ENCODE measurements at places on chromosomes 6 and 20.

DNA sequence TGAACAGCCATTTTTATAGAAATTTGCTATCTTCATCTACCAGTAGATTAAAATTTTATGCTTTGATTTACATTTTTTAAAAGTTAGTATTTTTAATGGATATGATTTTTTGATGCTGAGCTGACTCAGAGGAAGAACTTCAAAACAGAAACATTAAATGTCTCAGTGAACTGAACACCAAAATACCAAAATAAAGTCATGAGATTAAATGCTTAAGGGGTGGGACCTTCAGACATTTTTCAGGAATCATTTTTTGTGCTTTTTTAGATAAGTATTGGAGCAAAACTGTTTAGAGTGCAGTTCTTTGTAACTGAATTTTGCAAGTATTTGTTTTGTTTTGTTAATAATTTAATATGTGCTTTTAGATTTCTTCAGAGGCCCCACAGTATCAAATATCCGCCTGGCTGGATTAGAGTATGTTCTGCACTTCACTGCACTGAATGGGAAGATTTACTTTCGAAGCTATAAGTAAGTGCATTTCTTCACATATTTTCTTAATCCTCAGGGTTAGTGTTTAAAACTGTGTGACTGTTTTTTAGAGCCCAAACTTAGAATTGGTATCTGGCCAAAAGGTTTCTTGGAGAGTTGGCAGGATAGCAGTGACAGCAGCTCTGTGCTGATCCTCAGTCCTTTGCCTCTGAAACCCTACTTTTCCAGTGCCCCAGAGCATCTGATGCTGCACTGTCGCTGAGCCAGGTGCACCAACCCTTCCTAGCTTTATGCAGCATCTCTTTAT is 33.7 kb downstream of the RPF2 start:
- DNase-seq = no peak

- DNase-seq = peak; percentile 9
These were observed 115.4 kb downstream of the SYCP2 start for GRCh38 chr20:59817846-59818615.

- no peak for DNase-seq
These were observed 239.6 kb downstream of the TFAP2C start for GRCh38 chr20:56868746-56869145.

DNA sequence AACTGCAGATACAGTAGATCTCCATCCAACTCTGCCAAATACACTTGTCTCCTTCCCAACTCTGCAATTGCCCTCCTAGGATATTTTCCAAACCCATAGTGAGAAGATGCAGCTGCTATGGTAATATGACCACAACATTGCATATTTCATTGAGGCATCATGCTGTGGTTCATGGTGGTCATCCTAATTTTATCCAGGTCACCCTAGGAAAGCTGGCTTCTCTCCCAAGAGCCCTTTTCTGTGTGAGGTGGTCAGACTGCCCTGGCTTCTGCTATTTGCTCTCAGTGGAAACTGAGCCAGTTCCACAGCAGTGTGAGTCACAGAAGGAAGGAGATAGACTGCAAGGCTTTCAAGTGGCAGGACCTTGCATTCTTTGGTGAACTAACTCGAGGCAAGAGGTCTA is 5.5 kb downstream of the OGFRL1 start:
- no peak for DNase-seq

- DNase-seq = no peak
These were observed 128.1 kb upstream of the CCN2 start for GRCh38 chr6:132079286-132079685.

- no peak for DNase-seq
These were observed 7.6 kb downstream of the BTN2A2 start for GRCh38 chr6:26390531-26390930.

DNA sequence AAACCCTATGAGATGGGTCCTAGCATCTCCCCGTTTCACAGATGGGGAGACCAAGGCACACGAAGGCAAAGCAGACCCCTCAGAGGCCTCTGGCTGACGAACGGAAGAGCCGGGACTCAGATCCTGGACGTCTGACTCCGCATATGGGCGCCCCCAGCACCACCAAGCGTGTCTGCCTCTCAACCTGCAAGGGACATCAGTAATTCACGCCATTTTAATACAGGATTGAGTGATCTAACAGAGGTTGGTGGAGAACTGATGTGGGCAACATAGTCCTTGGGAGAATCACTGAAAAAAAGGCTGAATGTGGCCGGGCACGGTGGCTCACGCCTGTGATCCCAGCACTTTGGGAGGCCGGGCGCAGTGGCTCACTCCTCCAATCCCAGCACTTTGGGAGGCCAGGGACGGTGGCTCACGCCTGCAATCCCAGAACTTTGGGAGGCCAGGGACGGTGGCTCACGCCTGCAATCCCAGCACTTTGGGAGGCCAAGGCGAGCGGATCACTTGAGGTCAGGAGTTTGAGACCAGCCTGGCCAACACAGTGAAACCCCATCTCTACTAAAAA is 206.6 kb downstream of the DLL1 start:
- DNase-seq = peak; percentile 27

GRCh38 chr6:111265842-111266241 is 178.5 kb downstream of the SLC16A10 start:
- no peak for DNase-seq

DNA sequence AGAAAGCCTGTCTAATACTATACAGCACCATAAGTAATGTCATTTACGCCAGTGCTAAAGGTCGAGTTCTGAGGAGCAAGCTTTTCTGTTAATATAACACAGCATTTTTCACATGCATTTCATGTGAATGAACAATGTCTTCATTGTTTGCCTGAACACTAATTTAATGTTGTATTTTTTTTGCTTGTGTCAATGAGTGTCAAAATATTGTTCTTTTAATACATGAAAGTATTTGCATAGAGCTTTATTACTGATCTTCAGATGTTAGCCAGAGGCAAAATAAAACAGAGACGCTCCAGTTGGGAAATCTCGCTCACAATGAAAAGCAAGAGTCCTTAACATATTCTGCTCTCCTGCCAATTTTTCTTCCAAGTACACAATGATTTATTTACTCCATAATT is 151.8 kb downstream of the FOXC1 start:
- no peak for DNase-seq

- DNase-seq = no peak
These were observed 11.8 kb downstream of the CST7 start for GRCh38 chr20:24960861-24961260.

GRCh38 chr20:58440021-58440767 is 51.2 kb downstream of the VAPB start:
- no peak for DNase-seq

- peak; percentile 69 for DNase-seq
These were observed 177.9 kb upstream of the ZNF184 start for GRCh38 chr6:27650620-27651370.

DNA sequence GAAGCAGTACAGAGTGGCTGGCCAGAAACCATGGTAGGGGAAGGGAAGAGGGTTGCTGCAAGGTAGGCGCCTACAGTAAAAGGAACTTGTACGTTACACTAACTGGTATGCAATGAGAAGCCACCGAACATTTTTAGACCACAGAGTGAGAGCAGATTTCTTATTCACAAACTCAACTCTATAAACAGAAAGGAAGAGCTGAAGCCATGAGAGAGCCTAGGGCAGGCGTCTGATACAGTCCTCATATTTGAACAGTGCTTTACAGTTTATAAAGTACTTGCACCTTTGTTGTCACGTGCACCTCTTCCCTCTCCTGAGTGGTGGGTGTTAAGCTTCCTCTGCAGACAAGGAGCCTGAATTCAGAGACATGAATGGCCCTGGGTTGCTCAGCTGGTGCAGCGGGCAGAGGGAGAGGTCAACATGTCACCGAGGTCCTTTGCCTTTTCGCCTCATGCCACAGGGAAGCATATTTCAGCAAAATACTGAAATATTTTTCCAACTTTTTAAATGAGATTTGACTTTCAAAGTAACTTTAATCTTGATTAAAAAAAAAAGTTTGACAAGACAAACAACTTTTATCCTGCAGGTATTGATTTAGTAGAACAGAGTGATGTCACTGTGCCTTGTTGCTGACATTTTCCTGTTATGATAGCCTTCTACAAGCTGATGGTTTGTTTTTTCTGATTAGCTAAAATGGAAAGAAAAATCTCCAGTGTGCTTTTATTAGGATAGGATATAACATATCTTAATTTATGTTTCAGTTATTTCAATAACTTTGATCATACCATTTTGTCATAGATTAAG is 23.8 kb downstream of the UST start:
- no peak for DNase-seq

Data from activated CD8-positive, alpha-beta memory T cell treated with anti-CD3 and anti-CD28 coated beads, Interleukin-2, amount 10 ng/mL, durations not matched to agents 7 days and 5 days (primary cell).